ENCODE measurements at places on chromosomes 11 and 22. TPM values are rescaled to one million over a fixed set of nuclear protein-coding genes. Genes with fewer than 3 reads are reported as not detected.

GRCh38 chr11:114280696-114281095 lies 15.5 kb upstream of the NNMT start:
- peak; percentile 74 for DNase-seq

- no peak for DNase-seq
Observed at GRCh38 chr22:17965538-17966402, 58.6 kb downstream of the MICAL3 start.

- no peak for DNase-seq
Observed at GRCh38 chr11:106969644-106970355, 48.5 kb downstream of the GUCY1A2 start.

The POTEH gene
- total RNA-seq: not detected

The CALCA gene
- not detected for total RNA-seq

The CNTN5 gene
- 6.2 TPM for total RNA-seq
